ENCODE measurements at places on chromosomes 7 and 10.

DNA sequence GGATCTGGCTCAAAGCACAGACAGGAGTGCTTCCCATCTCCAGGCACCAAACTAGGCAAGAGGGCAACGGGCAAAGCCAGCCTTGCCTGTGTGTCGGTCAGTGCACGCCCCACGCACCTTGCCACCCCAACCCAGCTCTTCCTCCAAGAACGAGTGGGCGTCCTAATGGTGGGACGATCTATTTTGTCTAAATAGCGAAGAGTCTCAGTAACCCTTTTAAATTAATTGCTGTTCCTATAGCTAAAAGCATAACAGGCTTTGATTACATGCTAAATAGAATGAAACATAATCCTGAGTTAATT is 12.2 kb downstream of the EN2 start:
- no peak for DNase-seq

DNA sequence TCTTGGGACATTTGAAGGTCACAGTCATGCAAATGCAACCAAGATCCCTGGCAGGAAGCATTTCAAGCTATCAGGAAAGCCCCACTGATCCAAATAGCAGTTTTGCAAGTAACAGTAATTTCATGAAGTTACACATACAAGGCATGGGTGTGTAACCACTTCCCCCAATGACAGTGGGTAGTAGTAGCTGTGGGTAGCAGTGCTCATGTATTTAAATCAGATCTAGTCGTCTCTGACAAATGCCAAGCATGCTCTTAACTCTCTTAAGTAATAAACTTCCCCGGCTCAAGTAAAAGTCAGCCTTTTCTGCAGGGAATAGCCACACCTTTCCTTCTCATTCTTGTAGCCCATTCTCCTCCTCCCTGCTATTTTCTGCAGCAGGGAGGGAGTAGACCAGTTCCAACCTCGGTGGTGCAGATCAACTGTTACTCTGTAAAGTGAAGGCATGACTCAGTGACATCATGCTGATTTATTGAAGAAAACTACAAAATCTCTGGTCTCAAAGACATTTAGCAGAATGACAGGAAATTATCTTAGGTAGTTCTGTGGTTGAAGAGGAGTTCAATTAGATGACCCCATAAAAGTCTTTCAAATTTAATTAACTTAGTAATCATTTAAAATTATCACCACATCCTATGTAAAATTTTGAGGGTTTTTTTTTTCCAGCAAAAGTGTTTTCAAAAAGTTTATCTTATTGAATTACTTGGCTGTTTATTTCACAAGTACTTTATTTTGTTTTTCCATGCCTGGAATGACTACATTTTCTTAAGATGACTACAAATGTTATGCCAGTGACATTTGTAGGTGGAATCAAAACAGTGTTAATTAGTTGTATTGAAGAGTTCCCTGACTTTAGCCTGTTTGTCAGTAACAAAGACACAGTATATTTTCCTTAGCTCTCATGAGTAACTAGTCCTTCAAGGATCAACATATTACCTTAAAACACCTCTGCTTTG is 568.3 kb downstream of the INHBA start:
- DNase-seq = peak; percentile 30

DNA sequence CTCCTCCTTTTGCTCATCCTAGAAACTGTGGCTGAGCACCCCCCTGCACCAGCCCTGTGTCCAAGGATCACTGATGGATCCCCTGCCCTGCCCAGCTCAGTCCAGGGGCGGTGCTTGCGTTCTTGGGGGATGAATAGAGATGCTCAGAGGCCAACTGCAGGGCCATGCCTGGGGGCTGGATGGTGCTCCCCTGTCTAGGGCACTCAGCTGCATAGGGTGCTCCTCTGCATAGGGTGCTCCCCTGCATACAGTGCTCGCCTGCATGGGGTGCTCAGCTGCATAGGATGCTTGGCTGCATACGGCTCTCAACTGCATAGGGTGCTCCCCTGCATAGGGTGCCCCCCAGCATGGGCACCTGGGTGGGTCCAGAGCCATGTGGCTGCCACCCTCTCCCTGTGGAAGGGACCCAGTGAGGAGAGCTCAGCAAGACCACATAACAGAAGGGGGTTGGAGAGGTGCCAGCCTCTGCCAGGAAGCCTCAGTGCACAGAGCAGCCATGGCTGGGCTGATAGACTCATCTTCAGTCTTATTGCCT is 95.0 kb downstream of the BMS1 start:
- no peak for DNase-seq

- DNase-seq = no peak
These were observed 57.9 kb downstream of the AFAP1L2 start for GRCh38 chr10:114346176-114347031.

DNA sequence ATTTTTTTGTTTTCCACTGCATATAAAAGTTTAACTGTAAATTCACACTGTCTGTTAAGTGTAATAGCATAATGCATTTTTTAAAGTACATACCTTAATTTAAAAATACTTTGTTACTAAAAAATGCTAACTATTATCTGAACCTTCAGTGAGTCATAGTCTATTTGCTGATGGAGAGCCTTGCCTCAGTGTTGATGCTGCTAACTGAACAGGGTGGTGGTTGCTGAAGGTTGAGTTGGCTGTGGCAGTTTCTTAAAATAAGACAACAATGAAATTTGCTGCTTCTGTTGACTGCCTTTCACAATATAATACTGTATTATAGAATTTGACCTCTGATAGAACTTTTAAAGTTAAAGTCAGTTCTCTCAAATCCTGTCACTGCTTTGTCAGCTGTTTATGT is 72.3 kb upstream of the GATAD1 start:
- DNase-seq = no peak

GRCh38 chr7:156640949-156641485 is 443 bp downstream of the RNF32 start:
- no peak for DNase-seq

DNA sequence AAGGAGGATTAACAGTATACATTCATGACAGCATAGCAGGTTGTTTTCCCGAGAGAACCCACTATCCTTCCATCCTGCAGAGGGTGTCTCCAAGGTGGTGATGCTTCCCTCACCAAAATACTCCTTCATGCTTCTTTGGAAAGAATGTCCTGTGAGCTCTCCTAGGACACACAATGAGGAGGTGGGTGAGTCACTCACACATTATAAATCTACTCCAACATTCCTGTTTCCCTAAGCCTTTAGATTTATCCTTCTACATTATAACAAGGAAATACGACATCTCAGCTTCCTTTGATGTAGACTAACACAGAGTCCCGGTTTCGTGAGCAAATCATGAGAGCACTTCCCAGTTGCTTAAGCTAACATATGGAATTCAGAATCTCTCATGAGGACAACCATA is 689.7 kb upstream of the CELF2 start:
- DNase-seq = peak; percentile 42

Measured in fibroblast of skin of left quadriceps (primary cell).